ENCODE measurements at places on chromosomes 12 and 14.
A peak's percentile ranks its signal among the peaks of the same experiment; 100 is the strongest.

DNA sequence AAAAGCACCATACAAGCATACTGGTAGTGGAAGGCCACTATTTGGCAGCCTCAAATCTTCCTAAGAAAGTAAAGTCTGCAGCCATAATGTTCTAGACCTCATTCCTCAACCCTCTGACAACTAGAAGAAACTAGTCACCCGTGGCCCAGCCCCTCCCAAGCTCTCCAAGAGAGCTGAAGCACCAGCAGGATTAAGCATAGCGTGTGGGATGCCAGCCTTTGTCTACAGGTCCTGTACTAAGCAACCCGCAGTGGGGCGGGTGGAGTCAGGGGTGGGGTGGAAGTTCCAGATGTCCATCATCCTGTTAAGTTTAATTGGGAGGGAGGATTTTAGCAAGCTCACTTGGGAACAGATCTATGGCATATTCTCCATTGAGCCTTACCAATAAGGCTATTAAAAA is 14.2 kb downstream of the SLC11A2 start:
- H3K27ac ChIP-seq: peak overlapping the region; percentile 45
- H3K4me3 ChIP-seq: no peak overlapping the region
- H3K27me3 ChIP-seq: no peaks in the 10 kb centered on the region
- DNase-seq: no peak
- peaks cover 67% of the 10 kb centered on the region for H3K4me1 ChIP-seq
- H3K36me3 ChIP-seq: peaks cover 10% of the 10 kb centered on the region

DNA sequence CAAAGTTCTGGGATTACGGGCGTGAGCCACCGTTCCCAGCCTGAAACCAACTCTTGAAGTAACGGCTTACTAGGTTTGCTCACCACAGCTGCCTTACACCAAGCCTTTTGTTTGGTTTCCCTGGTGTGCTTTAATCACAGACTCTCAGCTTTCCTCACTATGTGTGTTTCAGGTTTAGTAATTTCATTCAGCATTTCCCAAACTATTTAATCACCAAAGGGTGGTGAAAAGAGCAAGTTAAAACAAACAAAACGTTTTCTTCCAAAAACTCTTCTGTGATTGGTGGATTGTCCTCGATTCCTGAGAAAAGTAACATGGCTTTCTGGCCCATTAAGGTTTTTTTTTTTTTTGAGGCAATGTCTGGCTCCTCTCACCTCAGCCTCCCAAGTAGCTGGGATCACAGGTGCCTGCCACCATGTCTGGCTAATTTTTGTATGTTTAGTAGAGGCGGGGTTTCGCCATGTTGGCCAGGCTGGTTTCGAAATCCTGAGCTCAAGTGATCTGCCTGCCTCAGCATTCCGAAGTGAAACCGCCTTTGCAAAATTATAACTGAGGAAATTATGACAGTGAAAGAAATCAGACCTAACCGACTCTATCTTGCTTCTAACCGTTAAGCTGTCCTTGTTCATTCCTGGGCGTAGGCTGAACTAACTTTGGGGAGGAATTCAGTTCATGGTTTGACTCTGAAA is 1.5 kb upstream of the ZFYVE26 start:
- no peaks in the 10 kb centered on the region for H3K27me3 ChIP-seq
- no peaks in the 10 kb centered on the region for H3K36me3 ChIP-seq
- H3K4me3 ChIP-seq: no peak overlapping the region
- H3K4me1 ChIP-seq: peaks cover 65% of the 10 kb centered on the region
- no peak for DNase-seq

DNA sequence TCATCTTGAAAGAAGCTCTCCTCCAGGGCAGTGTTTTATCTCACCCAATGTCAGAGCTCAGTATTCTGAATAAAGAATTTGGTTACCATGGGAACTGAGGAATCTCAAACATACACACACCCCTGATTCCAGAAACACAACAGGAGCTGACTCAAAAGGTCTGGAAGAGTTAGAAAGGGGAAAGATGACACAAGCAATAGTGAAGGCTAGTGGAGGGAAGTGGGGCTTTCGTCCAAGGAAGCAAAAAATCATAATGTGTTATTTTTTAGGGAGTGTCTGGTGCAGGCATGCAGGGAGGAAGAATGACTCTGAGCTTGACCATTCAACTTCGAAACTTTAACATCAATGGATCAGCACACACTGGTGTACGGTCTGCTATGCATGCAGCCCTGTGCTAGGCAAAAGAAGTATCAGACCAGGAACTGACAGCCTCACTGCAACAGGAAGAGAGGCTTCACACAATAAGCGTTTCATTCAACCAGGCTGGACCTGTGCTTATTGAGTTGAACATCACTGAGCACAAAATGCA is 20.3 kb downstream of the HEBP1 start:
- peak overlapping the region; percentile 45 for H3K27ac ChIP-seq
- H3K4me1 ChIP-seq: peaks cover 31% of the 10 kb centered on the region
- DNase-seq: no peak
- H3K36me3 ChIP-seq: peaks cover 42% of the 10 kb centered on the region
- H3K4me3 ChIP-seq: no peak overlapping the region

DNA sequence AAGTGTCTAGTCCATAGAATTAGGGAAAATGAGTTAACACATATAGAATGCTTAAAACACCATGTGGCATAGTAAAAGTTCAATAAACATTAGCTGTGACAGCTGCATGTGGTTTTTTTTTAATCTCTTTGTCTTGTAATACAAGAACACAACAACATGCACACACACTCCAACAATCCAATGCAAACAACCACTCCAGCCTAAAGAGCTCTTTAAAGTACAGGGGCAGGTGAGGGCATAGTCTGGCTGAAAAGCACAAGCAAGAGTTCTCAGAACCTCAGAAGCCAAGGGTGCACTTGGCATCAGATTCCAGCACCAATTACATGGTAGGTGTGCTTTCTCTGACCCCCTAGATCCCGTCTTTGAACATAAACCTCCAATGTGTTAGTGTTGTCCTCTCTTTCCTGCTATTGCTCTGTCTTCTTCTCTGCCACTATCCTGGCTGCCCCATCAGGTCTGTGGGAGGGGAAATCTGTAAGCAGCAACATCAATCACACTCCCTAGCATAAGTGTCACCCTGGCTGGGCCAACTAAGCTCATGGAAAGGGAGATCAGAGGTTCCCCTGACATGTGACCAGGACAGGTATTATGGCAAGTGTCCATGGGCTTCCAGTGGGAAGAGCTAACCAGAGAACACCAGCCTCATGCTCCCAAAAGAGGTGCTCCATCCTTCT is 91.0 kb downstream of the SLC8A3 start:
- H3K36me3 ChIP-seq: no peaks in the 10 kb centered on the region
- peaks cover 91% of the 10 kb centered on the region for H3K27me3 ChIP-seq
- no peak for DNase-seq
- no peak overlapping the region for H3K27ac ChIP-seq
- H3K4me1 ChIP-seq: peaks cover 10% of the 10 kb centered on the region

- peak; percentile 82 for DNase-seq
- H3K36me3 ChIP-seq: peaks cover 45% of the 10 kb centered on the region
- H3K4me3 ChIP-seq: no peak overlapping the region
- peaks cover 24% of the 10 kb centered on the region for H3K4me1 ChIP-seq
- H3K27me3 ChIP-seq: no peaks in the 10 kb centered on the region
Measured at GRCh38 chr14:75132382-75133086, 5.7 kb upstream of the NEK9 start.

- no peak overlapping the region for H3K27ac ChIP-seq
- H3K4me1 ChIP-seq: peaks cover 10% of the 10 kb centered on the region
Measured at GRCh38 chr12:128914908-128915563, 61.8 kb downstream of the GLT1D1 start.

- no peaks in the 10 kb centered on the region for H3K36me3 ChIP-seq
- H3K27ac ChIP-seq: no peak overlapping the region
- no peak for DNase-seq
- H3K4me1 ChIP-seq: no peaks in the 10 kb centered on the region
- H3K4me3 ChIP-seq: no peak overlapping the region
Measured at GRCh38 chr14:105899071-105899641, 372.8 kb downstream of the TMEM121 start.

GRCh38 chr12:65537978-65538377 is 259.5 kb downstream of the MSRB3 start:
- no peak for DNase-seq
- H3K4me1 ChIP-seq: no peaks in the 10 kb centered on the region
- H3K27ac ChIP-seq: no peak overlapping the region
- no peak overlapping the region for H3K4me3 ChIP-seq
- no peaks in the 10 kb centered on the region for H3K36me3 ChIP-seq

DNA sequence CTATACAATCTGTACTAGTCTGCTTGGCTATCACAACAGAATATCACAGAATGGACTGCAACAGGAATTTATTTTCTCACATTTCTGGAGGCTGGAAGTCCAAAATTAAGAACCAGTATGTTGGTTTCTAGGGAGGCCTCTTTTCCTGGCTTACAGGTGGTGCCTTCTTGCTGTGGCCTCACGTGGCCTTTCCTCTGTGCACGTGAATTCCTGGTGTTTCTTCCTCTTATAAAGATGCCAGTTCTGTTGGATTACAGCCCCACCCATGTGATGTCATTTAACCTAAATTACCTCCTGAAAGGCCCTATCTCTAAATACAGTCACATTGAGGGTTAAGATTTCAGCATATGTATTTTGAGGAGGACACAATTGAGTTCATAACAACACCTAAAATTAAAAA is 32.1 kb upstream of the C2CD5 start:
- no peak for DNase-seq
- H3K4me1 ChIP-seq: no peaks in the 10 kb centered on the region
- H3K27me3 ChIP-seq: no peaks in the 10 kb centered on the region
- H3K27ac ChIP-seq: no peak overlapping the region
- H3K36me3 ChIP-seq: no peaks in the 10 kb centered on the region
- H3K4me3 ChIP-seq: no peak overlapping the region

DNA sequence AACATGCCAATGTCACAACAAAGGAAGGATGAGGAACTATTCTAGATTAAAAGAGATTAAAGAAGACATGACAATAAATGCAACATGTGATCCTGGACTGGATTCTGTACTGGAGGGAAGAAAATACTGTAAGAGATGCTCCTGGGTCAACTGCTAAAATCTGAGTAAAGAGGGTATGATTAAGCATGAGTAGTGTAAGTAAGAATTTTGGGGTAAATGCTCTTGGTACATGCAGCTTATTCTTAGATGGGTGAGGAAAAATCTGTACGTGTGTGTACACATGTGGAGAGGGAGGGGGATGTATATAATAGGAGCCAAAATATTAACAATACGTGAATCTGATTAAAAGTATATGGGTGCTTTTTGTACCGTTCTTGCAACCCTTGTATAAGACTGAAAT is 66.0 kb downstream of the CDC42BPB start:
- no peak overlapping the region for H3K4me3 ChIP-seq
- peaks cover 11% of the 10 kb centered on the region for H3K4me1 ChIP-seq
- H3K27ac ChIP-seq: no peak overlapping the region
- no peaks in the 10 kb centered on the region for H3K36me3 ChIP-seq
- no peaks in the 10 kb centered on the region for H3K27me3 ChIP-seq

GRCh38 chr14:31059152-31059924 is 33.2 kb upstream of the STRN3 start:
- H3K4me1 ChIP-seq: peaks cover 8% of the 10 kb centered on the region
- no peaks in the 10 kb centered on the region for H3K36me3 ChIP-seq
- H3K27ac ChIP-seq: peak overlapping the region; percentile 7
- H3K4me3 ChIP-seq: no peak overlapping the region

- no peak overlapping the region for H3K4me3 ChIP-seq
- no peak for DNase-seq
- H3K36me3 ChIP-seq: peaks cover 9% of the 10 kb centered on the region
- H3K27me3 ChIP-seq: no peaks in the 10 kb centered on the region
- H3K27ac ChIP-seq: peak overlapping the region; percentile 81
- H3K4me1 ChIP-seq: peaks cover 19% of the 10 kb centered on the region
Measured at GRCh38 chr14:55071870-55072640, 20.6 kb downstream of the MAPK1IP1L start.

DNA sequence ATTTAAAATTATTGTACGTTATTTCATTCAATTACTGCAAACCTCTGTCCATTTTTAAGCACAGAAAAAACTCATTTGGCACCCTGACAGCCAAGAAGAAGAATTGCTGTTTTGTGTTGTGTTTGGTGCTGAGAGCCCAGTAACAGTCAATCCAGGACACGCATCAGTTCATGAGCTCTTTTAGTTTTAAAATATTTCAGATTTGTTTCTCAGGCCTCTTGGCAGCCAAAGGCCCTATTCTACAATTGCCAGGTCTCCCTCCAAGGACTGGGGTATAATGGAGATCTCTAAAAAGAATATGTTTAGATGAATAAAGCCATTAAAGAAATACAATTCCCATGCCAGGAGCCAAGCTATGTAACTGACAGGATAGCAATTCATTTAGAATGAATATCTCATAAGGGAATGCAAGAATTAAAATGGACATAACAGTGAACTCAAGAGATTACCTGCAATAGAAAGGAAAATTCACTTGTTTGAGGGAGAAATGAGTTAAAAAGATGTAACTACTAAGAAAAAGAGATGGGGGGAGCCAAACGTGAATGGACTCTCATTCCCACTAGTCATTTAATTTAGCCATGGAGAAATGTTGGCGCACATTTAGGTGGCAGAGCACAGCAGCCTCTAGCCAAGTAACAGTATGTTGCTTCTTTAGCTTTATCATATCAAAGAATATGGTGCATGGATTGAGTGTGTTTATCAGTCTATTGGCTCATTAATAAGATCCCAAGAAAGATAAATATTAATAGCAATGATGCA is 140.6 kb upstream of the PELI2 start:
- DNase-seq: no peak
- no peaks in the 10 kb centered on the region for H3K4me1 ChIP-seq
- H3K4me3 ChIP-seq: no peak overlapping the region
- no peak overlapping the region for H3K27ac ChIP-seq

- peak overlapping the region; percentile 21 for H3K4me3 ChIP-seq
- H3K27ac ChIP-seq: peak overlapping the region; percentile 8
- peaks cover 15% of the 10 kb centered on the region for H3K4me1 ChIP-seq
- no peaks in the 10 kb centered on the region for H3K36me3 ChIP-seq
- no peaks in the 10 kb centered on the region for H3K27me3 ChIP-seq
Measured at GRCh38 chr12:94621662-94622359, 28.5 kb downstream of the TMCC3 start.

GRCh38 chr12:18382236-18382885 is 121.0 kb downstream of the PIK3C2G start:
- peaks cover 9% of the 10 kb centered on the region for H3K4me1 ChIP-seq
- H3K27me3 ChIP-seq: no peaks in the 10 kb centered on the region
- DNase-seq: no peak
- H3K4me3 ChIP-seq: no peak overlapping the region

GRCh38 chr14:95210699-95211098 is 53.4 kb upstream of the DICER1 start:
- H3K4me1 ChIP-seq: no peaks in the 10 kb centered on the region
- H3K36me3 ChIP-seq: peaks cover 4% of the 10 kb centered on the region
- no peaks in the 10 kb centered on the region for H3K27me3 ChIP-seq

GRCh38 chr12:77062846-77063461 is 2.4 kb downstream of the E2F7 start:
- H3K4me3 ChIP-seq: no peak overlapping the region
- no peak for DNase-seq
- no peaks in the 10 kb centered on the region for H3K27me3 ChIP-seq
- no peak overlapping the region for H3K27ac ChIP-seq

DNA sequence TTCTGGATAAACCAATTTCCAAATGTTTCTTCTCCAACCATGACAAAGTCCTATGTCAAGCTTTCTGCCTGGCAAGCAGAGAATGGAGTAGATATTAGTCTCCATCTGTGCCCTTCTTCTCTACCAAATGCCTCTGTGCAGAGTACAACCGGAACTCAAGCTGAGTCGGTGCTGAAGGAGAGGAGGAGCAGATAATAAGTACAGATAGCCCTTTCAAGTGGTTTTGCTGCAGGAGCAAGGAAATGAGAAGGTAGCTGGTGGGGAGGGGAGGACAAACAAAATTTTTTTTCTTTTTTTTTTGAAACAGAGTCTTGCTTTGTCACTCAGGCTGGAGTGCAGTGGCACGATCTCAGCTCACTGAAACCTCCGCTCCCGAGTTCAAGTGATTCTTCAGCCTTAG is 14.2 kb upstream of the HELB start:
- no peaks in the 10 kb centered on the region for H3K4me1 ChIP-seq
- H3K27ac ChIP-seq: no peak overlapping the region
- no peaks in the 10 kb centered on the region for H3K27me3 ChIP-seq
- no peak for DNase-seq
